ENCODE measurements at places on chromosomes 7 and 10.

- peak; percentile 51 for DNase-seq
Observed at GRCh38 chr10:132395704-132396493, 1.1 kb upstream of the PWWP2B start.

DNA sequence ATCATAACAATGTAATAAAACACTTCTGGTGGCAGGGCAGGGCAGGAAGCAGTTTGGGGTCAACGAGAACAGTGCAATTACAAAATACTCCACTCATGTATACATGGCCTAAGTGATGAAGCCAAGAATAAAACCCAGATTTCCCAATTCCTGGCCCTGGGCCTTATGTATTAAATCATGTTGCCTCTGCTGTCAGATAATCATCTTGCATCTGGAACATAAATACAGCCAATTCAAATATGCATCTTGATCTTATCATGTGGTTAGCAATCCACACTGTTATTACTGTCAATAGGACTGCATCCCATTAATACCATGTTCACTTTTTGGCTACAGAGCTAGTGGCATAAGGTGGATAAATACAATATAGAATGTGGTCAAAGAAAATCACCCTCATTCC, 186.5 kb upstream of the SLC25A13 start:
- peak; percentile 1 for DNase-seq

DNA sequence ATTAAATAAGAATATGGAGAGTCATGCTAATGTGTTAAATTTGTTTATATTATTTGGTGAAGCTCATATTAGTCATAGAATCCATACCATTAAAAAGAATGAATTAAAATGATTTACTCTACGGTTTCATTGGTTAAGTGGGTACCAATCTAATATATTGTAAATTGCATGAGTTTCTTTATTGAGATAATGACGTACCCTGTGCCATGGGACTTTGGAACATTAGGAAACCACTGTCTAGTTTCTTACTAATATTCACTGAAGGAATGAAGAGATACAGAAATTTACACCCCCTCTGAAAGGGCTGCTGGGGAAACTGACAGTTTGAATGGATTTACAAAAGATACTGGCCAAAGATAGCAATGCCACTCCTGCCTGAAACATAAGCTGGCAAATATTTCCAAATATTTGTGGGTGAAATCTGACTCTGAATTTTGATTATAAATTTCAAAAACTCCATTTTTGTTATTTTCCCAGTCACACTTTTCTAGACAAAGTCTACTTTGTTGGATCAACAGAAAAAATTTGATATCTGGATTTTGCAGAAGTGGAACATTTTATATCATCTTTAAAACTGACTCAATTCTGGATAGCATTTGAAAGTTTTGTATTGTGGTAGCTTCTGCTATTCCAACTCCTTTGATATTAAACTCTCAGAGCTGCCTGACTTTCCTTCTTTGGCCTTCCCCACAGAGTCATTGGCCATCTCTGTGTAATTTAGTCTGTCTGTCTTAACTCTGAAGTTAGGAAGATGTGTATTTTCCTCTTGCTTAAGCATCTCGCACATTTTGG, 22.3 kb downstream of the MDFIC start:
- DNase-seq, result no peak

DNA sequence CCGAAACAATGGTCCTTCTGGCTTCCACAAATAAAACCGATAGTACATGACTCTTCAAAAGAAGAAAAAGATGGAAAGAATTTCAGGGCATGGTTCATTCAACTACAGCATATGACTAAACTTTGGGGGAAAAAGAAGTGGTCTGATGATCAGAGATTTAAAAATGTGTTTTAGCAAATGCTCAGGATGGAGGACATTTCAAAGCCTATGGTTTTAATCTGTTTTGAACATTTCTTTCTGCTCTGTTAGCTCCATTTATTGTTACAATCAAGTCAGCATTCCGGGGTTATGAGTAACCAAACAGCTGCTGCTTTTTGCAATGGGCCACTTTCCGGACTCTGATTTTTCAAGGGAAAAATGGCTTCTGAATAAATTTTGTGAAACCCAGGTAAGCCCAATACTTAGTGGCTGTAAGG, 142.4 kb downstream of the CUBN start:
- peak; percentile 88 for DNase-seq

All from AG10803 (cell line).